ENCODE measurements at places on chromosomes 1 and 21.

DNA sequence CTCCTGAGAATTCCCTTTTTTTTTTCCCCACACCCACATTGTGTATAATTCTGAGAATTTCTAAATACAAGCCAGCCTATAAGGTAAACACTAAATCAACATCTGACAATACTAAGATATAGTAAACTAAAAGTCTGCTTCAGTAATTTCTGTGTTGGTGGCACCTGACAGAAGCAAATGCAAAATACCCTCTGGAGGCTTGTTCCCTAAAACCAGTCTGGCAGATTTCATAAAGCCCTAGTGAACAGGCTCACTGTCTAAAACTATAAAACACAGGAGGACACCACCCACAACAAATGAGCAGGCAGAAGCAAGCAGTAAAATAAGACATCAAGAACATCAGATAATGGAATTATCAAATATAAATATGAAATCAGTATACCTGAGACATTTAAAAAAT, 11.5 kb downstream of the TRIM33 start:
- DNase-seq = no peak

GRCh38 chr1:3711381-3711779, 40.9 kb upstream of the CCDC27 start:
- no peak for DNase-seq

DNA sequence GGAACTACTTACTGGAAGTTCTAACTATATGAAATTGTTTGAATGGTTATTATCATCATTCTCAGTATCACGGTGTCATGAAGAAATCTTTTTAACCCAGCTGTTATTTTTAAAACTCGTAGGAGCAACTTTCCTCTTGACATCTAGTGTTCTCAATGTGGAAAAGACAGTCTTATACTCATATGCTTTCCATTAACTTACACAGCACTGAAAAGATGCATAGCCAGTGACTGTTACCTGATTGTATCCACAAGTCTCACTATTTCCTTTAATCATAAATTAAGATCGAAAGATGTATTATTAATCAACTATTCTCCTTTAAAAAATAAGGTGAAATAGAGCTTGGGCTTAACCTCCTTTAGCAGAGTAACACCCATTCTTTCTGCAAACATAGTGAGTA, 59.7 kb upstream of the TNFSF4 start:
- DNase-seq = no peak

DNA sequence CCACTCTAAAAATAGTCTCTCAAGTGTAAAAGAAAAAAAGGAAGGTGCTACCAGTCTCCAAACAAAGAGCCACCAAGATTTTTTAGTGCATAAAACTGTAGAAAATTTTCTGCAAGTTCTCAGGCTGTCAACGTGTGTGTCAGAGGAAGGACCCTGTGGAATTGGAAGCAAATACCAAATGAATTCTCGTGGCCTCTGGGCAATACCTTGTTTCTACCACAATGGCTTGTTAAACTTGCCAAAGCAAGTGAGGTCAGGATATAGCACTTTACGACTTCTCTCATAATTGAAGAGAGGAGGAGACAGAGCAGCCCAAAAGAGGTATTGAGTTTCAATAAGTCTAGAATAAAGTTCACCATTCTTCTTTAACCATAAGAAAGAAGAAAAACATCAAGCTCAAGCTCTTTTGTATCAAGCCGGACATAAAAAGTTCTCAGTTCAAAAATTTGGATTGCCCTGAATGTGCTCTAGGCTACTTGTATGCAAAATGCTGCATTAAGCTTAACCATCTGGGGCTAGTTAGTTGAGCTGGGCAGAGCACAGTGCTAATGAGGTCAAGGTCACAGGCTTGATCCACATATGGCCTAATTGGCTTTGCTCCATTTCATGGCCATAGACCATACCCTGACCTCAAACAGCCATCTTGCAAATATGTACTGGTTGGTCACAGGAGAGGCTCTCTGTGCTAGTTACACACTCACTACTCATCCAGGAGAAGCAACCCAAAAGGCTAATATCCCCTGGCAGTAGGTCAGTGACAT, 60.5 kb downstream of the TBX15 start:
- no peak for DNase-seq

- no peak for DNase-seq
Observed at GRCh38 chr1:2230781-2231531, 2.8 kb downstream of the SKI start.

DNA sequence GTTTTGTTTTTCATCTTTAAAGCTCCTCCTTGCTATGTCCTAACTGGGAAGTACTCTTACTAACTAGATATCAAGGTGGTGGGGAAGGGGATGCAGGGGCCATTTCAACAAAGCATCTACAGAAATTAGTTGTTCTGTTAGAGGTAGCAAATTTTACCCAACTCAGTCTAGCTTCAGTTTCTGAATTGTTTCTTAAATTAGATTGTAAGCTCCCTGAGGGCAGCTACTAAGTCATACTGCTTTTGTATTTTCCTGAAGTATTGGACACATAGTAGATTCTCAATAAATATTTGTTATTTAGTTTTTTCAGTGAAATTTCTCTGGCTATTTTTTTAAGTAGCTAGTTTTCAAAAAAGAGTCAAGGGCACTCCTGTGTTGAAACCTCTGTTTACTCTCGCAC, 1.8 kb downstream of the UBAP2L start:
- DNase-seq = no peak

DNA sequence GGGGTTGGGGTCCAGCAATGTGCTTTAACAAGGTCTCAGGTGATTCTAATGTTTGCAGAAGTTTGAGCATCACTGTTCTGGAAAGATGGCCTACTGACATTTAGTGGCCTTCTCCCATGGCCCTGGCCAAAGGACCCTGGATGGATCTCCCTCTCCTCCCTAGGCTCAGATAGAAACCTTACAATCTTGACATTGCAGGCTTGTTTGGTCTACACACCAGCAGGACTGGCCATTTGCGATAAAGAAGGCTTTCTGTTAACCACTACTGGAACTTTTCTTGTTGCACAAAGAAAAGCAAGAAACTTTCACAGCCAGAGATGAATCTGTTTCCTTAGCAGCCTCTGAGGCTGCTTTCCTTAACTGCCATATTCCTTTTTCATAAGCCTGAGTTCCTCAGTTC, 6.2 kb downstream of the DNALI1 start:
- DNase-seq = no peak

DNA sequence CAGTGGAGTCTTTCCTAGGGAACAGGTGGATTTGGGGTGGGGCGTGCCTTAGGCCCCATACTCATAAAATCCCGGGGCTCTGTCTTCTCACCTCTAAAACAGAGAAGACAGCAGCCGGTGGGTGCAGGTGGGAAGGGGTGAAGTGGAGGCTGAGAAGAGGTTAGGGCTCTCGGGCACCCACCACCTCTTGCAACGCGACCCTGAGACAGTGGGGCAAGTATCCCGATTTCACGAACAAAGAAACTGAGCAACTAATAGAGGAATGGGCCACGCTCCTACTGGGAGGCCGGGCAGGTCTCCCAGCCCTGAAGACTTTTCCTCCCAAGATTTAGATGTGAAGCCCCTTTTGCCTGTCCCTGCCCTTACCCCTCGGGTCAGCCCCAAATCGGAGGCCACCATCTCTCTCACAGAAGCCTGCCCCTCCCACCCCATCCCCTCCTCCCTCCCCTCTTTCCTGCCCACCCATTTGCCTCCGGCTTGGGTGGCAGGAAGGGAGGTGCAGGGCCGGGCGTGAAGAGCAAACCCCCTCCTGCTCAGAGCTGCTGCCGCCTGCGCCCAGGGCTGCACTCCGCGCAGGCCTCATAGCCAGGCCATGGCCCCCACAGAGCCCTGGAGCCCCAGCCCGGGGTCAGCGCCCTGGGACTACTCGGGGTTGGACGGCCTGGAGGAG, at the start of gene GPR25:
TSS of gene GPR25 (plus strand) at position 536 of the 670 bp plus-strand sequence. CDS start at position 593, 57 bp downstream.
- no peak for DNase-seq

DNA sequence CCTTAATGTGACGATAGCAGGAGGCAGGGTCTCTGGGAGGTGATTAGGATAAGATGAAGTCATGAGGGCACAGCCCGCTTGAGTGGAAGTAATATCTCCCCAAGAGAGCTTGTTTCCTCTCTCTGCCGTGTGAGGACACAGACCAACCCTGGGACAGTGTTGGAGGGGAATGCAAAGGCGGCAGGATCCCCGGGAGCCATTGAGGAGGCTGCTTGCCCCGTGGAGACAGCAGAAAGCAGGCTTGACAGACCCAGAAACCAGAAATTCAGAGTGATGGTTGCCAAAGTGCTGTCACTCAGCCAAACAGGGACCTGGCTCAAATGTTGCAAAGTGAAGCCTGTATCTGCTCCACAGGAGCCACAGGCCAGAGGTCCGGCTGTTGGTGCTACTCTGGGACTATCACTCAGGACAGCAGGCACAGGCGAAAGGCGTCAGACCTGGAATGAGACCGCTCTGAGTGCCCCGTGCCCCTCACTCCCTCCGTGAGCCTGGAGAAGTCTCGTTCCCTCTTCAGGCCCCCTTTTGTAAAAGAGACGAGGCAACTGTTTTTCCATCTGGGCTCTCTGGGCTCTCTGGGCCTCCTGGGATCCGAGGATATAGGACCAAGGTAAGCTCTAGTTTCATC, 96.6 kb upstream of the VANGL1 start:
- DNase-seq = no peak

DNA sequence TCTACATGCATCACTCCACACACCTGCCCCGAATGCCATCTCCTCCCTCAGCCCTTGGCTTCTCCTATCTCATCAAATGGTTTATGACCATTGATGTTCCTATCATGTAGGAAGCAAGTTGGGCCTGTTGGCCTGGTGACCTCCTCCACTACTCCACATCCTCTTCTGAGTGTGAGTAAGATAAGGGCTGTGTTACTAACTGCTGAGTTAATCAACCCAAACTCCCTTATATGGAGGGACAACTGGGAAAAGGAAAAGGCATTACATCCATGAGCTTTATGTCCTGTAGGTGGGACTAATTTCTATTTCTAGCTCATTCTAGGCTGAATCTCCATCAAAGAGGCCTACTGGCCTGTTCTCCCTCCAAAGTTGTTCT, 57.6 kb downstream of the WLS start:
- DNase-seq = no peak

- no peak for DNase-seq
Observed at GRCh38 chr1:51581238-51581637, 35.7 kb upstream of the OSBPL9 start.

DNA sequence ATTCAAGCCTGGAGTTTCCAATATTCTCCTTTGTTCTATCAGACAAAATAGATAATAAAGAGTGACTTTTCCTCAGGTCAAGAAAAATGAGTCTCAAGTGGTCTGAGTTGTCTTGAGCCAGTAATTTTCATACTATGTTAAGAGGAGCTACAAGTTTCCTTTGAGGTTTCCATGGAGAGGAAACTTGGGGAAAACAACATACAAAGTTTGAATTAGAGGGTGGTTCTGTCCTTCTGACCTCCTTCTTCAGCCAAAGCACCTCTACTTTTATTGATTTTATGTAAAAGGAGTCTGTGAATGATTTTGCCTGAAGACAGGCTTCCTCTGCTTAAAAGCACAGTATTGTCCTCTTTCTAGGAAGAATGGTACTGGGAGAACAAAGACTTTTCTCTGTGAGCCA, 497.2 kb upstream of the PKN2 start:
- no peak for DNase-seq

DNA sequence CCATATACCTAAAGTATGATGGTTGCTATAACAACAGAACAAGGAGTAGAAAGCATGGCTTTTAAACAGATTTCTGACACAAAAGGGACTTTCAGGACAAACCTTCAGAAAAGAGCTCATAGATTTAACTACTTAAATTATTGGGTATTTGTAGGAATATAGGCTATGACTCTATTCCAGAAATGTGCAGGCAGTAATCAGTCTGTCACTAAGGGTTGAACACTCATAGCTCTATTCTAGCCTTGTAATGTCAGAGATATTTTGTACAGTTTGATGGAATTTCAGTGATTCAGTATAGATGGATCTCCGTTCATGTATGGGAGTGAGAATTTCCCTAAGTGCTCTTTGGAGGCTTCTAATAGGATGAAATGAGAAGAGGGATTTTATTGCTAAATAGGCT, 82.8 kb downstream of the EXTL2 start:
- no peak for DNase-seq

DNA sequence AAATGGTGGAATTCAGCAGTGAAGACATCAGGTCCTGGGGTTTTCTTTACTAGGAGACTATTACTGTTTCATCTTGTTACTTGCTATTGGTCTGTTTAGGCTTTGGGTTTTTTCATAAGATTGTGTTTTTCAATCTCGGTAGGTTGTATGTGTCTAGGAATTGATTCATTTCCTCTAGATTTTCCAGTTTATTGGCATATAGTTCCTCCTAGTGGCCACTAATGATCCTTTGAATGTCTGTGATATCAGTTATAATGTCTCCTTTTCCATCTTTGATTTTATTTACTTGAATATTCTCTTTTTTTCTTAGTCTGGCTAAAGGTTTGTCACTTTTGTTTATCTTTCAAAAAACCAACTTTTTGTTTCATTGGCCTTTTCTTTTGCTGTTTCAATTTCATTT, 233.0 kb downstream of the RWDD3 start:
- DNase-seq = no peak

DNA sequence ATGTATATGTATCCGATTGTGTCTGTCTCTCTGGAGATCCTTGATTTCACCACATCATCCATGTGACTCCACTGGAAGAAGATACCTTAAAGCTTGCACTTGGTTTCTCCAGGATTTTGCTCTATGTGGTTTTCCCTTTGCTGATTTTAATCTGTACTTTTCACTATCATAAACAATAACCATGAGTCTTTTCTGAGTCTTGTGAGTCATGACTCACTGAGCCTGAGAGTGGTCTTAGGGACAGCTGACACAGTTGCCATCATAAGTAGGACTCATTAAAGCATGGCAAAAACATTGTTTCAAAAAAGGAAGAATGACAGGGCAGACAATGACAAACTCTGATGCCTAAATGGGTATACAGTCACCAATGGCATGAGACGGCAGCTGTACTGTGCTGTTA, 226.2 kb downstream of the AKT3 start:
- DNase-seq = no peak

DNA sequence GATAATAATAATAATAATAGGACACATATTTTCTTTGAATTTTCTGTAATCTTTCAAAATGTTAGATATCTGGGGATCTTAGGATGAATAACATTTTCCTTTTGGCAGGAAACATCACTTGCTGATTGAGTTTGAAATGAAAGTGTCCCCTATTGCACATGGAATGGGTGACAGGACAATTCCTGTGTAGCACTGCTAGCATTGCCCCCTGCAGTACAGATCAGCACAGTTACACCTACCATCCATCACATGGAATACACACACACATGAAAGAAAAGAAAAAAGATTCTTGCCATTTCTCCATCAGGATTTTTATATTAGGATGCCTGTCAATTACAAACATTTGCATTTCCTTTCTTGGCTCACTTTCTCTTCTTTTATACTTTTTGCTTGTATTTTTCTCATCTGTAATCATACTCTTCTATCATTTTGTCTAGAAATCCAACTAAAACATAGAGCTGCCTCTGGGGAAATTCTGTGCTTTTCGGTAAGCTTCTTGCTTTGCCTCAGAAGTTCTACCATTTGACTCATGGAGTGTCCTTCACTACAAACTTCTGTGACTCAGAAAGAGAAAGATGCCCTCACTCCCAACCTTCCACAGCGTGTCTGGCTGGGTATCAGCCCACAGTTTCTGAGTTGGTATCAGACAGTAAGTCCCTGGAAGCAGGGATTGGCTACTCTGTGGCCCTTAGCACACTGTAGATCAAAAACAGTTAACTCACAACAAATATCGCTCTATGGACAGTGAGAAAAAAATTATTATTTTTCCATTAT, 641.2 kb downstream of the PTPRC start:
- DNase-seq = no peak

- no peak for DNase-seq
Observed at GRCh38 chr1:65027666-65028358, 61.5 kb upstream of the JAK1 start.

- DNase-seq = no peak
Observed at GRCh38 chr1:45093334-45093733, 81.3 kb downstream of the UROD start.

Measured in stimulated activated CD8-positive, alpha-beta memory T cell treated with anti-CD3 and anti-CD28 coated beads, Interleukin-4, amount 100 ng/mL, for 4 hours (primary cell).